Naive thymus-derived CD4-positive, alpha-beta T cell (primary cell): ENCODE measurements at places on chromosomes 4 and X.

DNA sequence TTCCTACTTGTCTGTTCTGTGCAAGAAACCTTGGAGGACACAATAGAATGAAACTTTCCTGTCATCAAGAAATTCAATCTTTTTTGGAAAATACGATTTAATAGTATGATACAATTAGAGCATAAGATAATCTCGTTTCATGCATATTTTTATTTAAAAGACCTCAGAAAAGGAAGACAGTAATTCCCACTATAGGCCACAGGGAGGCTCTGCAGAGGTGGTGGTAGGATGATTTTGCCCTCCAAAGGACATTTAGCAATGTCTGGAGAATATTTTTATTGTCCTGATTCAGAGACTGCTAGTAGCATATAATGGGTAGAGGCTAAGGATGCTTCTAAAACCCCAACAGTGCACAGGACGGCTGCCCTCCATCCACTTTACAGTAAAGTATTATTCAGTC, 68.7 kb downstream of the PAK3 start:
- DNase-seq: no peak

GRCh38 chrX:107480272-107480671, 30.8 kb downstream of the FRMPD3 start:
- no peak for DNase-seq

DNA sequence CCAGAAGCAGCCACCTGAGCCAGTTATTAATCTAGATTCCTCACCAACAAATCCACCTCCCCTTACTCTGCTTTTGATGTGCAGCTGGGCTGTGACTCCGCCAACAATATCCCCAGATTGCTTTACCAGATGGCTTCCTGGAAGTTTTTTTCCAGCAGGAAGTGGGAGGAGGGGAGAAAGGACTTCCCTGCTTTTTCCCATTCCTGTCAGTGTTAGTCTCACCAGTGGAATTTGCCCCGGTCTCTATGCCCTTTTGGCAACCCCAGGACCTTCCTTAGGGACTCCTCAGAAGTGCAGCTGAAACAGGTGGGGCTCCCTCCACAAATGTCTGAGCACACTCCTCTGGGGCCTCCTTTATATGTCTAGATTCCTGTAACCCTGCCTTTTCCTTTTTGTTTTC, 465.2 kb upstream of the IGFBP7 start:
- DNase-seq: no peak

- DNase-seq: no peak
Observed at GRCh38 chr4:1051472-1051871, 40.0 kb downstream of the FGFRL1 start.

- DNase-seq: no peak
Observed at GRCh38 chrX:121639781-121640180, 592.4 kb downstream of the GLUD2 start.

DNA sequence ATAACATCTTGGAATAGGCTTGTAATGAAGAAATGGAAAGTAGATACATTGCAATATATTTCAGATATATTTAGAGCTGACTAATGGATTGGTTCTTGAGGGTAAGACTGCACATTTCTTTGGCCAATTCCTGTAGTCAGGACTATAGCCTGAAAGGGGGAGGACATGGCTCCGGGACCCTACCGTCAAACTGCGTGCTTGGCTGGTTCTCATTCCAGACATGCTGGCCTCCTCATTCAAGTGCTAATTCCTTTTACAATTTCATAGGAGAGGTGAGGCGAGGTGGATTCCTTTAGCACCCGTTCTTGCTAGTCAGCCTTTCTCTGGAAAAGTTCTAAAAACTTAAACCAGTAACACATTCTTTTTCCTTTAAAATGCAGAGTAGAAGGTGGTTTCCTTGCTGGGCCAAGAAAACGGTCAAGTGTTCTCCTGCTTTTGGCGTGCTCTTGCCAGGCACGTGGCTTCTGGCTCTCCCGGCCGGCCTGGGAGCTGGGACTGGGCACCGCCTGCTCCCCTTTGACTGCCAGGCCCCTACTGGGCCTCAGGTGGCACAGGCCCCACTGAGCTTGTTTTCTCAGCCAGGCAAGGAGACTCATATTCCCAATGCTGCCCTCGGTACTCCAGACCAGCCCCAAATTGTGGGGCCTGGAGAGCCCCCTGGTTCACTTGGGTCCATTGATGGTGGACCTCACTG, 167.2 kb downstream of the STK32B start:
- no peak for DNase-seq

- no peak for DNase-seq
Observed at GRCh38 chr4:13378973-13379759, 105.0 kb downstream of the RAB28 start.

GRCh38 chr4:159828687-159829086, 725.8 kb downstream of the RAPGEF2 start:
- DNase-seq: no peak

GRCh38 chr4:151659601-151660364, 101.0 kb downstream of the GATB start:
- no peak for DNase-seq

DNA sequence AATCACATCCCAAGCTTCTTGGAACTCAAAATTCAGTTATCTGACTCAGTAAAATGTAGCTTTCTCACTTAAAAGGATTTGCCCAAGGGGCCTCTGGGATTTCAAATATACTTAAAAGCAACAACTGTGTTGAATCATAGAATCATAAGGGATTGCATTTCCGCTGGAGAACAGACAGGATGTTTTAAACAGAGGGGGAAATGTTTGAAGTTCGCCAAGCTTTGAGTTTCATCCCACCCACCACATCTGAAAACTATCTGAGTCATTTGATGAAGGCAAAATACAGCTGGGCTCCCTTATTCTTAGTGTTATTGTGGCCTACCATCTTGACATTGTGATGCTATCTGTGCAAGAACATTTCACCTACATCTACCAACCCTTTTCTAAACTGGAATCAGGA, 73.5 kb downstream of the PPP1R2C start:
- no peak for DNase-seq

DNA sequence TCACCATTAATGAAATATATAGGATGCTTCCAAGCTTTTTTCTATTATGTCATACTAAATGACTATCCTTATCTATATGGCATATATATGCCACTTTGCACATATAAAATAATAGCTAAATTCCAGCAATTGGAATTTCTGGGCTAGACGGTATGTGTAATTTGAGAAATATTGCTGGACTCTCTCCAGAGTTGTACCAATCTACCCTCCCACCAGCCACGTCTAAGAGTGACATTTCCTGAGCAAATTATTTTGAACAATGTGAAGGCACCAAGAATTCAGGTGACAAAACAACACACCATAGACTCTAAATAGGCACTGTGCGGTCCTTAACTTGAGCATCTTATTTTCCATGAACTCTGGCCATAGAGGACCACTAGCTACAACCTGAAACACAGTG, 62.3 kb downstream of the RFC1 start:
- no peak for DNase-seq

- no peak for DNase-seq
Observed at GRCh38 chr4:47222276-47222675, 190.9 kb downstream of the GABRB1 start.

DNA sequence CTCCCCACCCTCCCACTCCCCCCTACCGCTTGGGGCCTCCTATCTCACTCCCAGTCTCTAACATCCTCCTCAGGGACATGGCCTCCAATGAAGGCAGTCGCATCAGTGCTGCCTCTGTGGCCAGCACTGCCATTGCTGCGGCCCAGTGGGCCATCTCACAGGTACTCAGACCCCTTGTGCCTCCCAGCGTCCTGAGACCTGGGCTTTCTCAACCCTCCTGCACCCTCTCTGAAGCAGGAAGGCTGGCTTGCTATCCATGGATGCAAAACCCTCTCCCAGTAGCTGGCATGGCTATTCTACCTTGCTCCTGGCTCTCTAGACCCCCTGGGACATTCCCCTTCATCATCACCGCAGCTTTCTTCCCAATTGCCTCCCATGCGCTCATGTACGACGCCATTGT, 13.3 kb upstream of the UBA1 start:
- no peak for DNase-seq

- no peak for DNase-seq
Observed at GRCh38 chr4:476501-476900, 22.5 kb downstream of the ZNF721 start.

DNA sequence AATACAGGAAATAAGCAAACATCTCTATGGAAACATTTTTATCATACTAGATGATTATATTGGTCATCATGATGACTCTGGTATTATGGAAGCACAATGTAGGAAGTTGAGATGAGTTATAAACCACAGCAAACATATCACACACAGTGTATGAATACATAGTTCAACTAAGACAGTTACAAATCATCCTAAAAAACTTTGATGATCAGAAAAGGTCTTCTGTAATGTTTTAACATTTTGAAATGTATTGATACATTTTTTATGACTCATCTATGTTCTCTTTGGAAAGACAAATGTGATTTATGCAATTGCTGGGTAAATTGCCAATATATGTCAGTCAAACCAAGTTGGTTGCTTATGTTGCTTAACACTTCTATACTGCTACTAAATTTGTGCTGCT, 4.8 kb downstream of the CXCL3 start:
- DNase-seq: no peak

DNA sequence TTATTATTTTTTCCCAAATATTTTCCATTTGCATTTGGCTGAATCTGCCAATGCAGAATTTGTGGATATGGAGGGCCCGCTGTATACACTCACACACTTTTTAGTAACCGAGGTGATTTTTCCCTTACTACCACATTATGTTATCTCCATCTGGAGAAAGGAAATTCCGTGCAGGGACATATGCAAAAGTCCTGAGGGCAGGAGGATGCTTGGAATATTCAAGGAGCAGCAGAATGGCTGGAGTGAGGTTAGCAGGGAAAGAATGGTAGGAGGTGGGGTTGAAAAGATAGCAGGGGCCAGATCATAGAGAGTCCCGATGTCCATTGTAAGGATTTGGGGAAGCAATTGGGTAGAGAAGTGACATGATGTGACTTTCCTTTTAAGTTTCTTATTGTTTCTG, 11.5 kb upstream of the RNF212 start:
- no peak for DNase-seq

- no peak for DNase-seq
Observed at GRCh38 chr4:52961666-52962412, 99.7 kb downstream of the RASL11B start.

DNA sequence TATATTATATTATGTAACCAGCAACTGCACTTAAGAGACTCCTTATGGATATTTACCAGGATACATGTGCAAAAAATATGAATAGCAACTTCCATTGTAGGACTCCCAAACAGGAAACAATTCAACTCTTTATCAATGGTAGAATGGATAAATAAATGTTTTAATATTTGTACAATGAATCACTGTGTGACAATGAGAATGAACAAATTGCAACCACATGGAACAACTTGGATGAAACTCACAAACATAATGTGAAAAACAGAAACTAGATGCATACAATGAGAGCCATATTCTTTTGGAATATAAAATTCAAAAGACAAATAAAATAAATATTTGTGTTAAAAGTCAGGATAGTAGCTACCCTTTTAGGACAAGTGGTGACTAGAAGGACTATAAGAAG, 1015.7 kb downstream of the TECRL start:
- no peak for DNase-seq

DNA sequence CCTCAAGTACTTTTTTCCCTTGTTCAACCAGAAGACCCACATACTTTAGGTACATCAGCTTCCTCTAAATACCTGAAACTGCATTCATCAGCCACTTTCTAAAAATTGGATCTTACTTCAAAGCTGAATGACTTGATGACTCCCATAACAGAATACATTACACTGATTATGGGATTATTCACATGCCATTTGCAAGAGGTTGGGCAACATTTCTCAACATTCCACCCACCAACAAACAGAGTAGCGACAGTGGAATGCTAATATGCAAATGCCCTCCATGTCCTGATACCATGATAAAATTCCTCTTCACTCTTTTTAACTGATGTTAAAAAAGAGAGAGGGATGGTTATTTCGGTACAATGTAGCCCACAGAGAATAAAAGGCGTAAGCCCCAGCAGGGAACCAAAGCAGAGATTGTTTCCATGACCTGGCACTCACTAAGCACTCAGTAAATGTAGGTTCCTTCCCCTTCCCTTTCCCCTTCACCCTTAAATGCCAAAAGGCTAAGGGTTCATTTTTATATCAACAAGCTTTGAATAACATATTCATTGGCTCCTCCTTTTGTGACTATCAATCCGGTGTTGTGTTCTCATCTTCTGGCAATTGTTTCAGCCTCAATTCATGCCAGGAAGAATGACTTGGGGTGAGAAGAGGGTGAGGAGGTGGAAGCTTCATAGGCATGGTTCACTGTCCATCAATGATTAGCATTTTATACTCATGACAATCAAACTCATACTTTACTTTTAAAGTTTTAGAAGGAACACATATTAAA, 317.2 kb downstream of the DHX15 start:
- DNase-seq: no peak

DNA sequence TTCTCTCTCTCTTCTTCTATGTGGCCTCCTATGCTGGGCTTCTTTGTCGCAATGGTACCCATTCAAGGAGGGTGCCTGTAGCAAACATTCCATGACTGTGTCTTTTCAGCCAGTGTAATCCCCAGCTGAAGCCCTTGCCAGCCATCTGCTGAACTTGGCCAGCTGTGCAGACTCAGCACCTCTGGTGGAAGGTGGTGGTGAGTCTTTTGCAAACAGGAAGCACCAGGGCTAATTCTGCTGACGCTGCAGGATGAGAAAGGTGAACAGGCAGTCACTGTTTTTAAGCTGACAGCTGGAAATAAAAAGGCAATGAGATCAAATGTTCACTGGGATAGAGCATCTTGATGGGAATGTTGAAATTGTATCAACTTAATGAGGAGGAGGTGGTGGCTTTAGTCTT, 298.7 kb upstream of the CLNK start:
- no peak for DNase-seq

- DNase-seq: no peak
Observed at GRCh38 chr4:81606166-81606565, 134.5 kb upstream of the RASGEF1B start.

DNA sequence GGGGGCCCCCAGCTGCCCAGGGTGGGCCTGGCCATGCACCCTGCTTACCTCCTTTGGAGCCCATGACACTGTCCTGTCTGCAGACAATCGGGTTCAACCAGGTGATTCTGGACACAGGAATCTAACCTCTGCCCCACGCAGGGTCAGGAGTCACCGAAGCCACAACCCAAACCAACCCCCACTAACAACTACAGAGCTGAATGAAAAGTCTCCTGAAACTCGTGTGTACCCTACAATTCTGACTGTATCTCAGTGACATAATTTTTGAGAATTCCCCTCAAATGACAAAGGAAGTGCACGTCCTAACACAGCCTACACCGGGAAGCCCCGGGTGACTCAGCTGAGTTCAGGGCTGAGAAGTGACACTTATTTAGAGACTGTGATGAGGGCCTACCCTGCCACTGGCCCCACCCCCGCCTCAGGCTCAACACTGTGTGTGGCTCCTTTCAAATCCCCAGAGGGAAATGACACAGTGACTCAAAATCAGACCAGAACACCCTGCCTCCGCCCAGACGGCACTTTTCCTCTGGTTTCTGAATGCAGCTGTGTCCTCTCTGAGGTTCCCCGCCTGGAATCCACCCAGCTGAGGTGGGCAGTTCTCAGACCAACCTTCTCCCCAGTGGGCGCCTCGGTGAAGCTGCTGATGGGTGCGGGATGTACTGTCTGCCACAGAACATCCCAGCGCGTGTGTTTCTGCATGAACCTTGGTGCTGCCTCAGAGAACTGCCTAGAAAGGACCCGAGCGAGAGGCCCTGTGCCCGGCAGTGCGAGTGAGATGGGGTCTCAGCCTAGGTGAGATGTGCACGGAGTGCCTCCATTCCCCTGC, 9.9 kb downstream of the TNIP2 start:
- DNase-seq: no peak

- no peak for DNase-seq
Observed at GRCh38 chr4:127997534-127998388, 32.6 kb downstream of the ABHD18 start.

GRCh38 chr4:98566361-98567008, 91.9 kb downstream of the TSPAN5 start:
- DNase-seq: no peak

- DNase-seq: no peak
Observed at GRCh38 chr4:170336238-170336775, 246.6 kb upstream of the AADAT start.
